H9 (cell line): ENCODE measurements at places on chromosomes 3 and 15. TPM values are rescaled to one million over a fixed set of nuclear protein-coding genes. Genes with fewer than 3 reads are reported as not detected.
A peak's percentile ranks its signal among the peaks of the same experiment; 100 is the strongest.

ZNF35 gene
- total RNA-seq, result 22.3 and 27.3 TPM in 2 replicates

SLITRK3 gene
- total RNA-seq, result 0.48 and 0.50 TPM in 2 replicates

CHP1 gene
- total RNA-seq, result 87.0 and 97.7 TPM in 2 replicates

DUOX1 gene
- total RNA-seq, result 2.3 and 2.6 TPM in 2 replicates

HIGD2B gene
- not detected in 2 replicates for total RNA-seq

PPM1M gene
- 6.1 and 7.4 TPM in 2 replicates for total RNA-seq

MORC1 gene
- total RNA-seq, result not detected in 2 replicates

LRRC31 gene
- total RNA-seq, result not detected in 2 replicates

FAM107A gene
- 0.11 and 0.13 TPM in 2 replicates for total RNA-seq

- no peak for DNase-seq
Measured at GRCh38 chr15:55202206-55202605, 5.5 kb upstream of the RSL24D1 start.

DNA sequence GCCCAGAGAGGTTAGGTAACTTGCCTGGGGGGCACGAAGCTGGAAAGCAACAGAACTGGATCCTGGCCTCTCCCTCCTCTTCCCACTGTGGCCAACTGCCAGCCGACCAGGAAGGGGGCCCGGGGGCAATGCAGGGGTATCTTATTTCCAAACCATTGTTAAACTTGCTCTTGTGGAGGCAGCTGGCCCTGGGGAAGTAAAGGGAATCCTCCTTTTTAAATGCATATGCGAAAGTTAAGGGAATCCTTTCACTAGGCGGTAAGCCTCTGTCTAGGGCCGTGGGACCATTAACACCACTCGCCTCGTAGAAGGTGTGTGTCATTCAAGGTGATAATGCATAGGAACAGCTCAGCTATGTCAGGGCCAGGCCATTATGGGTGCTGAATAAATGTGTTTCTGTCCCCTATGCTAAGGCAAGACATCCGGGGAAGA, 68.6 kb downstream of the ST6GAL1 start:
- peak; percentile 94 for DNase-seq

- no peak for DNase-seq
Measured at GRCh38 chr3:124609402-124609801, 120.8 kb upstream of the UMPS start.

- DNase-seq, result no peak
Measured at GRCh38 chr15:41821831-41822230, 6.1 kb upstream of the JMJD7 start.

- no peak for DNase-seq
Measured at GRCh38 chr3:51478630-51479029, 21.2 kb downstream of the DCAF1 start.

DNA sequence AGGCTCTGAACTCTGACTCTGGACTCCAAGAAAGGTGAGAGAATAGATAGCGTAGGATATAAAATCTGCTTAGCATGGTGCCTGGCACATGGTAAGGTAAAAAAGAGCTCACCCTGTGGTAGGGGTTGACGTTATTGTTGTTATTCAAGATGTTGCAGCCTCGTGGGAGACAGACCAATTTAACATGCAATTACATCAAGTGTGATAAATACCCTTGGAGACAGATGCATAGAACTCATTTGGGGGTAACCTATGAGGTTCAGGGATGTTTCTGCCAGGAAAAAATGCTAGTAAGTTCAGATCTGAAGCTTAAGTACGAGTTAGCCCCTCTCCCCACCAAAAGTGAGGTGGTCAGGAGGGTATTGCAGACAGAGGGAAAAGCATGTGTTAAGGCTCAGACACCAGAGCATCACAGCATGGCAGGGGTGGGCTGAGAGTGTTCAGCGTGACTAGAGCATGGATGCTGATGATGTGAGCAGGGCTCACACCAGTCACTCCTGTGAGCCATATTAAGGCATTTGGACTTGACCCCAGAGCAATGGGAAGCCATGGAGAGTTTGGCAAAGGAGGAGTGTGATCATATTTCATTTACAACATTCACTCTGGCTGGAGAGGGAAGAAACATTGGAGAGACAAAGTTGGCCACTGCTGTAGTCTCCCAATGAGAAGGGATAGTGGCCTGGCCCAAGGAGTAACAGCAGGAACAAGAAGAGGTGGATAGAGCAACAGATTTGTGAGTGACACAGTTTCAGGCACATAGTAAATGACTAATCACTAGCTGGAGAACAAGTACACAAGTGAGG, 181.0 kb downstream of the UACA start:
- no peak for DNase-seq

GRCh38 chr15:36898536-36899126, 201.7 kb downstream of the MEIS2 start:
- DNase-seq, result no peak

DNA sequence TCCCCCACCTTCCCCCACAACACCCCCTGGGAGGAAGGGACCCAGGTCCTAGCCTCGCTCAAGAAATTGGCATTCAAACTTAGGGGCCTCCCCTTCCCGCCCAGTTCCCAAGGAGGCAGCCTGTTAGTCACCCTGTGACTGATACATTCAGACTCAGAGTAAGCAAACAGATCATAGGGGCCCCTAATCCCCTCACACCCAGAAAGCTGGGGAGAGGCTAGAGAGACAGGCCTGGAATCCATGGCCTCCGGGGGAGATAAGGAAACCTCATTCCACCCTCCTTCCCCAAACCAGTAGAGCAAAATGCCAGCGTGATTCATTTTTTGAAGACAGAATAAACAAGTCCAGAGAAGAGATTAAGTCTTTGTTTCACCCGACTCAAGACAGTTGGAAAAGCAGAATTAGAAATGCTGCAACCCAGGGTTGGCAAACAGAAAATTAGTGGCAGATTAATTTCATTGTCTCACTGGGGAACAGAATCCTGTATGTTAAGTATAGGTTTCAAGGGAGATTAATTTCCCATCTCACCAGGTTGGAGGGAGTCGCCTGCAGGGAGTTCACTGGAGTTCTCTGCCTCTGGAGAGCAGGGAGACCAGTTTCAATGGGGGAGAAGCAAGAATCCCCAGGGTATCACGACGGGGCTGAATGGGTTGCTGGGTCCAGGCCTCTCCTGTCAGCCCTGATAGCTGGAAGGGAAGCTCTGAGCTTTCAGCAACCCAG, 268.3 kb downstream of the UACA start:
- DNase-seq, result no peak

- no peak for DNase-seq
Measured at GRCh38 chr15:62606376-62607113, 436.0 kb upstream of the TPM1 start.

DNA sequence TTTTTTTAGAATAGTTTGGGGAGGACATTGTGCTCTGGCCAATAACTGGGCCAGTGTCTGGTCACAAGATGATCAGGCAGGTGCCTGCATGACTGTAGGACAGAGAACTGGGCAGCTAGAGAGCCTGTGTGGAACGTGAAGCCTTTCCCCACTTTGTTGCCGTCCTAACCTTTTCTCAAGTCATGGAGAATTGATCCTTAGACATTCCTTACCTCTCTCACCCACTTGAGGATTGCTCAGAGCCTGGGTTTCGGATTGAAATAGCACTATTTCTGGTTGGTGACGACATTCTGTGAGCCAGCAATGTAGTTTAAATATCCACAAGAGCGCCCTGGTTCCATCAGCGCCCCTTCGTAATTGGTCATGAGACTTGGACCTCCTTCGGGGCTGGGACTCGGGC, 138.4 kb downstream of the IGF1R start:
- no peak for DNase-seq

DNA sequence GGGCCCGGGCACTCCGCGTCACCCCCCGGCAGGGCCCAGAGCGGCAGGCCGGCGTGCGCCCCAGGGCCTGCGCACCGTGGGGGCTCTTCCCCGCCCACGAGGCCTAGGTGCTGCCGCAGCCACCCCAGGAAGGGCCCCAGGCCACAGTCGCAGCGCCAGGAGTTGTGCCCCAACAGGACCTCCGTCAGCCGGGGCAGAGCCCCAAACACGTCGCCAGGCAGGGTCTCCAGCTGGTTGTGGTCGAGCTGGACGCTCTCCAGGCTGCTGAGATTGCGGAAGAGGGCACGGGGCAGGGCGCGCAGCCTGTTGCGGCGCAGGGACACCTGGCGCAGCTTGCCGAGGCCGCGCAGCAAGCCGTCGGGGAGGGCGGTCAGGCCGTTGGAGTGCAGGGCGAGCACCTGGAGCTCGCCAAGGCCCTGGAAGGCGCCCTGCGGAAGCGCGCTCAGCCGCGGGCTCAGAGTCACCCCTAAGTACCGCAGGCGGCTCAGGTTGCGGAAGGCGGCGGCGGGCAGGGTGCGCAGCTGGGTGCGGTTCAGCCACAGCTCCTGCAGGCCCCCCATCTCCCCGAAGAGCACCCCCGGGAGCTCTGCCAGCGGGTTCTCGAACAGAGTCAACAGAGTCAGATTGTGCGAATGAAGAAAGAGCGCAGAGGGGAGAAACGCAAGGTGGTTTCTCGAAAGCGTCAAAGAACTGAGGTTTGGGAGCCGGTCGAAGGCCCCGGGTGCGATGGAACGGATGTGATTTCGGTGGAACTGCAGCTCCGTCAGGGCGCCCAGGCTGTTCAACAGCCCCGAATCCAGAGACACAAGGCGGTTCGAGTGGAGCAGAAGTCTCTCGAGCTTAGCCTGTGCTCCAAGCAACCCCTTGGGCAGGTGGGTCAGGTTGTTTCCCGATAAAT, 2.0 kb downstream of the GP5 start:
- DNase-seq, result peak; percentile 66

- DNase-seq, result peak; percentile 48
Measured at GRCh38 chr3:54670201-54671000, 257.5 kb downstream of the LRTM1 start.

DNA sequence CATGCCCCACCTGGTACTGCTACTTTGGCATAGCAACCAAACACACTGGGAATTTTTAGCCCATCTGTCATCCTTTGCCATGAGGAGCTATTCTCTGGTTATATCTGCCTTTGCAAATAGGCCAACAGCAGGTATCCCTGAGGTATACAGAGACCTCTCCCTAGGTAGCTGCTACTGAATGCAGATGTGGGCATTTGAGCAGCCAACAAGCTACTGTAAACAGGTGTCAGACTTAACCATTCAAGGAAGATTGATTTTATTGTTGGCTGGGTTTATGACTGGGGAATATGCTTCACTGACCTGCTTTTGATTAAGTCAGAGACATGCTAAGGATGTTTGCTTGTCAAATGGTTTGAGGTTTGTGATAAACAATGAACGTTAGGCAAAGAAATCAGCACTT, 183.2 kb downstream of the OXSM start:
- DNase-seq, result no peak

- no peak for DNase-seq
Measured at GRCh38 chr3:47685037-47685436, 96.7 kb downstream of the SMARCC1 start.

GRCh38 chr3:39262846-39263245, 17.0 kb downstream of the CX3CR1 start:
- DNase-seq, result no peak

DNA sequence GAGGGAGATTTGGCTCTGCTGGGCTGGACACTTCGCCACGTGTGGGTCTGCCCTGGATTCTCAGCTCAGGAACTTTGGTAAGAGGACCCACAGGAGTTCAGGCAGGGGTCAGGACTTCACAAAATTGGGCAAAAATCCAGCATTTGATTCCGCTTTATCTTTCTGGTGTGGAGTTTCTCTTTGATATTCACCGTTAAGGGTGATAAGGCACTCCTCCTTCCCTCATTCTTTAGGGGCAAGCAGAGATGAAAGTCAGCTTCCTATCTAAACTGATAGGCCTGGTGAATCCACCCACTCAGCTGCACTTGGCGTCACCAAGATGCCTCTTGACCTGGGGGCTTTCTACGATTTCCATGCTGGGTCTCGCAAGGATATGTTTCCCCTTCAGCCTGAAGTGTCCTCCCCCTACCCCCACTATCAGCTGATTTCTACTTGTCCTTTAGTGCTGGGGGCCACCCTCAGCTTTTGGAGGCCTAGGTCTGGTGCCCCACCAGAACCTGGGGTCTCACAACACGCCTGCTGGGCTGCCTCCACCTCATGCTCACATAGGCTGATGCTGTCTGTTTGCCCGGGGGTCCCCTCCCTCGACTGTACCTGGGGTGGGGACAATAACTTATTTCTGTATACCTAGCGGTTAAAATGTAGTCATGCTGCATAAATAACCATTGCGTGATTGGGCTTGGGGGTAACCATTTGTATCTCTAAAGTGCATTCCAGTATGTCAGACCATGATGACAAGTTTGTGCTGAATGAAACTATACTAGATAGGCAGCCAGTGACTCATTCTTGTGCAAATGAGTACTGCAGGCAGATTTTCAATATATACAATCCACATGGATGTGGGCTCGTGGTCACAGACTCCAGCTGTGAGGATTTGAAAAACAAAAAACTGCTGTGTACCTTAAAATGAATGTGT, 248.3 kb downstream of the ADAMTS17 start:
- no peak for DNase-seq

- no peak for DNase-seq
Measured at GRCh38 chr3:61750766-61751165, 189.4 kb downstream of the PTPRG start.

DNA sequence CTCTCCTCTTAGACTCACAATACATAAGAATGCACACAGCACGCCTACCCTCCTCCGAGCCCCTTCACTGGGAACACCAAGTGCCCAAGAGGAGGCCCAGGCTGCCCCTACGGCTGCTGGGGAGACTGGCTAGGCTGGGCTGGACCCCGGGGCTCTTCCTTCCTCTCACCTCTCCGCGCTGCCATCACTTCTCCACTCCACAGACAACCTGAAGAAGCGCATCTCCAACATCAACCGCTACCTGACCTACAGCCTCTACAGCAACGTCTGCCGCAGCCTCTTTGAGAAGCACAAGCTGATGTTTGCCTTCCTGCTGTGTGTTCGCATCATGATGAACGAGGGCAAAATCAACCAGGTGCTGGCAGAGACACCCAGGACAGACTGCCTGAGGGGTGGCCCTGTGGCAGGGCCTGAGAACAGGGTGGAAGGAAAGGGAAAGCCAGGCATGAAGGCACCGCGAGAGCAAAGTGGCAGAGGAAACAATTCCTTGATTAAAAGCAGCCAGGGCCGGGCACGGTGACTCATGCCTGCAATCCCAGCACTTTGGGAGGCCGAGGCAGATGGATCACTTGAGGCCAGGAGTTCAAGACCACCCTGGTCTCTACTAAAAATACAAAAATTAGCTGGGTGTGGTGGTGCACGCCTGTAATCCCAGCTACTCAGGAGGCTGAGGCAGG, 51.6 kb downstream of the SEMA3G start:
- DNase-seq, result no peak

GRCh38 chr3:183195266-183195665, 32.7 kb upstream of the LAMP3 start:
- DNase-seq, result no peak

DNA sequence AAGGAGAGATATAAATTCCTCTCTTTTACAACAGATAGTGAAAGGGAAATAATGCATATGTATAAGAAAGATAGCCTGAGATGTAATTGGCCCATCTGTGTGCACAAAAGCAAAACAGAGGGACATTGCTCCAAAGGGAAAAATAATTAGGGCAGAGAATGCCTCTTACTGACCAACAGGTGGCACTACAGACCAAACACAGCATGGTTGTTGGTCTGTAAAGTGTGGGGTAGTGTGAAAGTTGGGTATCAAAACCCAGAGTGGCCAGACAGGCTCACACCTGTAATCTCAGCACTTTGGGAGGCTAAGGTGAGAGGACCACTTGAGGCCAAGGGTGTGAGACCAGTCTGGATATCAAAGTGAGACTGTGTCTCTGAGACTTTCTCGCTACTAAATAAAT, 4.5 kb upstream of the TLNRD1 start:
- DNase-seq, result no peak
